ENCODE measurements at places on chromosomes 6 and 20.

DNA sequence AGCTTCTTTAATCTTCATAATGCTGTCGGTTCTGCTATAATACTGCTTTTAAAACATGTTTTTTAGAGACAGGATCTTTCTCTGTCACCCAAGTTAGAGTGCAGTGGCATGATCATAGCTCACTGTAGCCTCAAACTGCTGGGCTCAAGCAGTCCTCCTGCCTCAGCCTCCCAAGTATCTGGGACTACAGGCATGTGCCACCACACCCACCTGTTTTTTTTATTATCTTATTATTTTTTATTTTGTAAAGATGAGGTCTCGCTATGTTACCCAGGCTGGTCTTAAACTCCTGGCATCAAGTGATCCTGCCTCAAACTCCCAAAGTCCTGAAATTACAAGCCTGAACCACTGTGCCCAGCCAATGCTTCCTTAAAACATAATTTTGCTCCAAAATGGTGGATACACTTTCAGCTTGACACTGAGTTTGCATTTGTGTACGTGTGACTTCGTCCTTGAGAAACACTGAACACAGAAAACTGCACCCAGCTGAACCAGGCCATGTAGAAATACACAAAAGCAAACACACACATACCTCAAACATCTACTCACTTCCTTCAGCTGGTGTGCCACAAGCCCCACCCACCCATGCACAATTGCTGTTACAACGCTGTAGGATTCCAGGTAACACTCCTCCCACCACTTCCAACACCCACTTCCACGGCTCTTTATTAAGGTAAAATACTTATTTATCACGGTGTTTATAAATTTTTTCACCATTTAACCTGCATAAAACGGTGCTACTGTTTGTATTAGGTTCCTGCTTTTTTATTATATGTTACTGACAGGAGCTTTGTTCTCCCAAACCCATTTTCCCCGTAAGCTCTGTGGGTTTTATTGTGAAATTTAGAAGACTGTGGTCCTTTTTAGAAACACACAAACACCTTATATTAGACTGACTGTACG is 109.1 kb downstream of the TSHZ2 start:
- no peak for DNase-seq

GRCh38 chr6:11311970-11312369 is 79.5 kb upstream of the NEDD9 start:
- DNase-seq, result no peak

- no peak for DNase-seq
These were observed 2.4 kb downstream of the MARCKS start for GRCh38 chr6:113859349-113860180.

DNA sequence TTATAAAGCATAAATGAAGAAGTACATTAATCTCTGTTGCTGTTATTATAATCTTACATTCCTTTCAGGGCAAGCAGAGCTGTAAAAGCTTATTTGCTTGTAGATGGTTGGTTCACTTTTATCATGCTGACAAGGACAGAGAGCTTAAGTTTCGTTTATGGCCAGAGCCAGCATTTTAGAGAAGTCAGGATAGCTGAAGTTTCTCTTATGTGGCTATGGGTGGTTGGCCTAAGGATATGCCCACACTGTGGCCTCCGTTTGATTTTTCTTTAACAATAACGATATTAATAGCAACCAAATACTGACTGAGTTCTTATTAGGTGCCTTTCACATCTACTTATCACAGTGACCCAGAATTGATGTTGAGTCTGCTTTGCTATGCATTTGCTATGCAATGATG is 78.5 kb downstream of the FARS2 start:
- no peak for DNase-seq

GRCh38 chr6:63663147-63663955 is 27.7 kb downstream of the PHF3 start:
- no peak for DNase-seq

DNA sequence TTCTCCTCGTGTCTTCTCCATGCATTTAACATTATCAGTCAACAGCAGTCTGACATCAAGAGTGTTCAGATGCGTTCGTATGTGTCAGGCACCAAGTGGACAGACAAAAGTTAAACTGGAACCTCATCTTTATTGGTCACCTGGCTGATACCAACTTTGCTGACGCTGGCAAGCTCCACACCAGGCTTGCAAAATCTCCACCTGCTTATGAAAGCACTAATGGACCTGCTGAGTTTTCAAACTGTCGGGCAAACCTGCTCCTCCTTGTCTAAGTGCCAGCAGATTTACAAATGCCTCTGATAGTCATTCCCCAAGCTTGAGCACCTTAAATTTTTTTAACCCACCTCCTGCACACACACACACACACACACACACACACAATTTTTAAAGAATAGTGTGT is 27.9 kb upstream of the DSP start:
- no peak for DNase-seq

DNA sequence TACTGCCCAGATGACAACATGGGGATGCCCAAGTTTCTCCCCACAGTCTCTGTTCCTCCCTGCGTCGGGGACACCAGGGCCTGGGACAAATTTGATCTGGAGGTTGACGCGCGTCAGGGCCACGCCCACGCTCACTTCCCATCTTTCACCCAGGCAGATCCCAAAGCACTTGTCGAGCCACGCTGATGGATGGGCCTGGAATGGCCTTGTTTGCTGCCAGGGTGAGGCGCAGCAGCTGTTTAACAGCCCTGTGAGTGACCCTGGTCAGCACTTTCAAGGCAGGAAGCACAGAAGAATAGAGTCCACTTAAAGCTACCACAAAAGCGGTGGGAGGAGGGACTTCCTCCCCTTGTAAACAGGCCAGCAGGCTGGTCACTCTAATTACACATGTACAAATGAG is 324.7 kb upstream of the JARID2 start:
- no peak for DNase-seq

GRCh38 chr6:6646859-6647258 is 58.3 kb downstream of the LY86 start:
- DNase-seq, result no peak

DNA sequence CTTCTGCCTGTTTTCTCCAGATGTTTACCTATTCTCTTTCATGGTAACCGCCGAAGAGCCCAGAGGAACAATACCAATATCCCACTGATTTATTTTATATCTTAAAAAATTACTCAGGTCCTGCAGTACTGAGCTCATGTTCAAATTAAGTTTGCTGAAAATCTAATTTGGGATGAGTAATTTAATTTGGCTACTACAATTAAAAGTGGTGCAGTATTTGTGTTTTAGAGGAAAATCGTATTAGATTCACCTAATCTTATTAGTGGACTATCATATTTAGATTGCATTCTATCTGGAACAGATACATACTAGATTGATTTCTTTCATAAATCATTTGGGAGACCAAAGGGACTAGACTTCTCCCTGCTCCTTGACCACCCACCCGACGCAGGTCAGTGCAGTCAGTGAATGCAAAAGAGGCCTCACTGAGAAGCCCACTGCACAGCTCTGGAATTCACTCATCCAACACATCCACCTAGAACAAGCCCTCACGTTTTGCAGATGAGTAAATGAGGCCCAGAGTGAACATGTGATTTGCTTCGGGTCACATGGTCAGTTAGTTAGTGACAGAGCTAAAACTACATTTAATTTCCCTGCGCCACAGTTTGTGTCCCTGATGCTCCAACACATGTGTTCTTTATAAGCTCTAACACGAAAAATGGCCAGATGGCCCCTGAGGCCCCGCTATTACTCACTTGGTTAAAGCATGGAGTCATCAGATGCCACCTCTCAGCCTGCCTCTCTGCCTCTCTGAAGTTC is 101.8 kb downstream of the TRERF1 start:
- no peak for DNase-seq

- DNase-seq, result no peak
These were observed 31.5 kb downstream of the CDC40 start for GRCh38 chr6:110211753-110212152.

DNA sequence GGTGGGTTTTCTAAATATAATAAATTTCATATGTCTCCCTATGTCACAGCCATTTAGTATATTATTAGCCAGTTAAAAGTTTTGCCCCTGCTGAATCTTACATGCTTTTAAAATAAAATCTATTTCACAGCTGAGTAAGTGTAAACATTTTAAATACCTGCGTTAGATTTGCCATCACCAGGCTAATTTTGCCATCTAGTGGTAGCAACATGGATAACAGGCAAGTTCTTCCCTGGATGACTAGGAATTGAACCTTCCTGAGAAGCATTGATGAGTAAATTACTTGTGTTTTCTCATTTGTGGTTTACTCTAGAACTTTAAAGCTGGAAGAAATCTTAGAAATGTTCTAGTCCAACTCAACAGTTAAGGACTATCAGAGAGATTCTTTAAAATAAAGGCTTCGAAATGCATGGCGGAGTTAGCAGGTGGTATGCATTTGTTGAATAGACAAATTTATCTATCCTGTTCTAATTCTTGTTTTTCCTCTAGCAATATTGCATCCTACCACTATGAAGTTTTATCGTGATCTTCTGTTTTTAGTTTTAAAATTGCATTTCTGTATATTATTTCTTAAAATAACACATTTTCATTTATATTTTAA is 2.6 kb downstream of the PRSS35 start:
- DNase-seq, result no peak

- DNase-seq, result no peak
These were observed 202.9 kb downstream of the GMPR start for GRCh38 chr6:16441262-16441661.

DNA sequence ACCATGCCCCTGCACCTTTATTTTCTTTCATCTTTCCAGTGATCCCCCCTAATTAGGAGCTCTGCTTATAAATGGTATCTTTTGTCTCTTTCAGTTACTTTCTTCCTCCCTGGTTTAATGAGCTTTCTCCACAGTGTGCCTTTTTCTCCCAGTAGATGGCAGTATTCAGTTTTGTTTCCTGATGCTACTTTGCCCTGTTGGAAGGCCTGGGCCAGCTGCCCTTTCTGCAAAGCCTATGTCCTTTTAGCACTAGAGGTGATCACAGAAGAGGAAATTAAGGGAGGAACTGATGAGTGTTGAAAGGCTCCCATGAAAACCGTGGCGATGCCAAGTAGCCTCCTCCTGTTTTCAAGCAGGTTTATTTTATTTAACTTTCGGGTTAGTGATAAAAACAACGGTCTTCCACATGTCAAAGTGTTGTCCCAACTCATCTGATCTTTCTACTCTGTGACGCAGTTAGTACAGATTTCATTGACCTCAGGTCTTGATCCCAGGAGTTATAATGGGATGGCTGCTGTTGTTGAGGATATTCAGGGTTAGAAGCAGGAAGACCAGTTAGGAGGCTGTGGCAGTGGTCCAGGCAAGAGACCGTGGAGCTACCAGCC is 184.2 kb upstream of the BMP2 start:
- no peak for DNase-seq

GRCh38 chr20:57930351-57930750 is 220.5 kb upstream of the PMEPA1 start:
- DNase-seq, result no peak

DNA sequence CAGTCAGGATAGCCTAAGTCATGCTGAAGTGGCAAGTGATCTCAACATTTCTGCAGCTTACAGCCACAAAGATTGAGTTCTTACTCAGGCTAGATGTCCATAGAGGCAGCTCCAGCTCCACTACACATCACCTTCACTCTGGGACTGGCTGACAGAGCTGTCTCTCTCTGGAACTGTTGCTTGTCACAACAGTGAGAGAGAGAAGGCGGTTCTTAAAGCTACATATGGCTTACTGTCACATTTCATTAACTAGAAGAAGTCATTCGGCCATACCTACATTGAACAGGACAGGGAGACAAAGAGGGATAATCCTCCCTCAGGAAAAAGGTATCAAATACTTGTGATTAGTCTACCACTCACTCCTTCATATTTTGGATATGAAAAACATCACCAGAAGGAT is 914.9 kb upstream of the FLRT3 start:
- no peak for DNase-seq

DNA sequence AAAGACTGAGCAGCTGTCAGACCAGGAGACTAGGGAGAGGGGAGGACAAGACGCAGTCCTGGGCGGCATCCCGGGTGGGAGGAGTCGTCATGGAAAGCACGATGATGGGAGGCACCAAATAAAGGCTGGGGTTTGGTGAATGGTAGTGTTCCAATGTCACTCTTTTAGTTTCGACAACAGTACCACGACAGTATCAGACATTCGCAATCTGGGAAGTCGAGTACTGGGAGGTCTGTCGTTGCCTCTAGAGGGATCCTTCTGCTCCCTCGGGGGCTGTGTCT is 32.1 kb downstream of the PSMG4 start:
- DNase-seq, result no peak

DNA sequence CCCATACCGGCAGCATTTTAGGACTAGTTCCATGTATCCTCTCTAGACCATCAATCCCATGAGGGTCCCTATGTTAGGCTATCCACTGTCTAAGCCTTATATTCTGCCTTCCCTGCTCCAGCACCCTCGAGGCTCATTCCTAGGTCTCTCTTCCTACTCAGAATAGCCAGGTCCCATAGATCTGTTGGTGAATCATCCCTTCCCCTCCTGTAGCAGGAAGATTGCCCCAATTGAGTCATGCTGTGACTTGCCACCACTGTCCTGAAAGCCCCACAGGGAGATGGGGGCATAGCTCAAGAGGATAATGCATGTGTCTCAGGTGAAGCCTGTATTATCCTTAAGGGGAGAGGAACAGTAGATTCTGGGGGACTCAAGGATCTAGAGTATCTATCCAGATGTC is 143.1 kb upstream of the MOCS1 start:
- DNase-seq, result no peak

DNA sequence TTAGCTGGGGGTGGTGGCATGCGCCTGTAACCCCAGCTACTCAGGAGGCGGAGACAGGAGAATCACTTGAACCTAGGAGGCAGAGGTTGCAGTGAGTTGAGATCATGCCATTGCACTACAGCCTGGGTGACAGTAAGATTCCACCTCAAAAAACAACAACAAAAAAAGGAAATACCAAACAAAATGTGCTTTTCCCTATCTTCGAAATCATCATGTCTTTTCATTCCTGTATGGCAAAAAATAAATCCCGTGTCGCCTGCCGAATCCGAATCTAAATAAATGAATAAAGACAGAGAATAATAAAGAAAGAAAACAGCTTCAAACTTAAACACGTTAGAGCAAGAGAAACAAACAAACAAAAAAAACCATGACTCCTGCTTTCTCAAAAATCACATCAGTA is 11.8 kb downstream of the B4GALT5 start:
- no peak for DNase-seq

DNA sequence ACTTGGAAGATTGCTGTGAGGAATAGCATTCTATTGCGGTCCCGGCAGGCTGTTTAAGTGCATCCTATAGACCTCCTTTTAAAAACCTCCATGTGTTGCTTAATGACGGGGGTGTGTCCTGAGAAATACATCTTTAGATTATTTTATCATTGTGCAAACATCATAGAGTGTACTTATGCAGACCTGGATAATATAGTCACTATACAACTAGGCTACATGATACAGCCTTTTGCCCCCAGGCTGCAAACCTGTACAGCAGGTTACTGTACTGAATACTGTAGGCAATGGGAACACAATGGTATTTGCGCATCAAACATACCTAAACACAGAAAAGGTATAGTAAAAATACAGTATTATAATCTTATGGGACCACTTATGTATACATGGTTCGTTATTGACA is 175.6 kb downstream of the RNF144B start:
- no peak for DNase-seq

GRCh38 chr6:25366903-25367545 is 87.8 kb downstream of the CARMIL1 start:
- DNase-seq, result no peak

Measured in stimulated activated CD4-positive, alpha-beta T cell treated with anti-CD3 and anti-CD28 coated beads, TNF-alpha, amount 100 ng/mL, for 1 hour (primary cell).